Cardiac muscle cell (in vitro differentiated cells and primary cell): ENCODE measurements at places on chromosomes 11 and 22.

DNA sequence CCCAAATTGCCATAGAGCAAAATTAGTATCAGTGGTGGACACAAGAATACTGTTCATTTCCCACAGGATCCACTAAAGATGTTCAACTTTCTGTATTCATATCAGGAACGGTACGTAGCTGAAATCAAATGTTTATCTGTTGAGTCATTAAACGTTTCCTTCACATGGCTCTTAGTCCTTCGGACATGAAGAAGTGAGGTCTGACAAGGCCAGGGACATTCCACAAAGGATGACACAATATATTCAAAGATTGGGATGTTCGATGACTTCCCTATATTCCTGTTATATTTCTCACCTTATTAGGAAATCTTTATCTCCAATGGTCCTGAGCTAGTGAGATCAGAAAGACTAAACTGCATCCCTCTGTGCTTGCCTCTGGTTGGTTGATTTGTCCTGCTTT, 129.0 kb downstream of the ETS1 start:
- DNase-seq, result peak; percentile 60

- DNase-seq, result peak; percentile 44
Observed at GRCh38 chr11:46106530-46107407, 14.5 kb downstream of the PHF21A start.

GRCh38 chr11:45092901-45093760, 53.3 kb upstream of the PRDM11 start:
- DNase-seq, result peak; percentile 85

DNA sequence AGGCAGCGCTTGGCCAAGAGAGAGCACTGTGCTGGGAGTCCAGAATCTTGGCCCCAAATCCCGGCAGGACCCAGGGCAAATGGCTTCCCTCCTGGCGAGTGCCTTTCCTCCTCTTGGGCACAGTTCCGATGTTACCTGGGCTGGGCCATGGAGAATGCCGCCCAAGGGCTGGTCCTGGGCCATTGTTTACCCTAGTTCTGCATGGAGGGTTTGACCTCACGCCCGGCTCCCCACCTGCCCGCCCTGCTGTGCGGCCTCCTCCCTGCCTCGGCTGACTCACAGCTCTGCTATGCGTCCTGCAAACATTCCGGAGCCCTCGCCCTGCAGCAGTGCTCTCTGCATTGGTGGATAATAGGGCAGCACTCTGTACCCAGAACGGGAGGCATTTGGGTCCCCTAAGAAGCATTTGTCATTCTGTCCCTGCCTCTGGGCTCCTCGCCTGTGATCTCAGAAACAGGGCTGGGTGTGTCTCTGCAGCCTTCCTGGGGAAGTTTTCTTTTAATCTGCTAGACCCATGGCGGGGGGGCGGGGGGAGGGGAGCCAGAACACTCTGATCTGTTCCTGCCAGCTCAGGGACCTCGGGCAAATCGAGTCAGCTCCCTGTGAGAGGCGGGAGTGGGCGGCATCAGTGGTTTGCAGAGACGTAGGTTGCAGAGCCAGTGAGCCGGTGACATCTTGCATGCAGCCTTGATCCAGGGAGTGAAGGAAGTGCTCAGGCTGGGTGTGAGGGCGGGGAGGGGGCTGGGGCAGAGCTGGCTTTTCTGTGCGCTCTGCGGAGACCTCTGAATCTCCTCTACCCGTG, 32.9 kb upstream of the SMIM38 start:
- peak; percentile 62 for DNase-seq

DNA sequence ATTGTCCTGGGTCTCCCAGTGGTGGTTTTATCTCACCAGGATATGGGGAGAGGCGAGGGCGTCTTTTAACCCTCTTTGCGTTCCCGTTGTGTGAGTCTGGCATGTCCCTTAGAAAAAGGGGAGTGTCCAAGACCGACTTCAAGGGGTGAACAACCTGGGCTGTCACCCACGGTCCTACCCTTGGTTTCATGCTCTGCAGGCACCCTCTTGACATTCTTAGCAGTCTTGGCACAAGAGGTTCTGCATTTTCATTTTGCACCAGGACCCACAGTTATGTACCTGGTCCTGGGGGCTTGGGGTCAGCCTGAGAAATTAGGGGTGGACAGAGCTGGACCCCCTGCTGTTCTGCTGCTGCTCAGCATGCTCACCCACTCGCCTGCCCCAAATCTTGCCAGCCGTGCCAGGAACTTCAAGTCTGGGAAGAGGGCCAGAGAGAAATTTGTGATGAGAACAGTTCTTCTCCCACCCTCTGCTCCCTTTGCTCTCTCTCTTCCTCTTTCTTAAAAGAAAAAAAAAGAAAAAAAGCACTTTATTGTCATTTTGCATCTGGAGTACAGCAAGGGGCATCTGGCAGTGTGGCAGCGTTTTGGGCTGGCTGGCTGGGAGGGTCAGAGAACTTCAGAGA, 471.2 kb downstream of the MIAT start:
- peak; percentile 56 for DNase-seq

DNA sequence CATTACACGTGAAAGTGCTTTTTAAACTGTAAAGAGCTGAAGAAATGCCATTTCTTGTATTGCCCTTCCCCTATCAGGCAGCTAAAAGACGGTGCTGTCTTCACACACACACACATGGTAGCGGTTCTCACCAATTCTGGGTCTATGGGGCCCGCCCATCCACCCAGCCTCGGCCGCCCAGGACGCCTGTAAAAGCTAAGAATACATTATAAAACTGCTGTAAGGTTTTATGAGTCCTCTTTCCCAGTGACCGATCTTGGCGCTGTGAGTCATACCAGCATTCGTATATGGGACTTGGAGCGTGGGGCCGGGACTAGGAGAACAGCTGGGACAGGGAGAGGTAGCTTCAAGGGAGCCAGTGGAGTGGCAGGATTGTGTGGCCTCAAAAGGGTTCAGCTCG, 149.7 kb upstream of the CADM1 start:
- DNase-seq, result no peak

- peak; percentile 29 for DNase-seq
Observed at GRCh38 chr22:26722159-26722558, 64.8 kb downstream of the MIAT start.

GRCh38 chr11:75589933-75590332, 27.9 kb downstream of the SERPINH1 start:
- DNase-seq, result peak; percentile 65

DNA sequence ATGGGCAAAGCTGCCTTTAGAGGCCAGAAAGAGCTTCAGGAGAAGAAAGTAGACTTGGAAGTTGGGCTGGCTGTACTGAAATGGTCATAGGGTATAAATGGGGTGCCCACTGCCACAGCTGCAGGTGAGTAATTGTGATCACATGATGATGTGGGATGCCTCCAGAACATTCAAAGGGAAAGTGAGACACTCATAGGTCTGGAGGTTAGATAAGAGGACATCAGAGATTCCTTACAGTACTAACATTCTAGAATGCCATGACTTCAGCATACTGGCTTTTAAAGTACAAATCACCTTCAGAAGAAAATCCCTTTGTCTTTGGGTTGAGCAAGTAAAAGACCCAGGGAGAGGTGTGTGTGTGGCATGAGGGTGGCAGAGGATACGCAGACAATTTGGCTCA, 419.2 kb downstream of the TENM4 start:
- no peak for DNase-seq

- peak; percentile 59 for DNase-seq
Observed at GRCh38 chr11:77558380-77558779, 31.4 kb upstream of the AQP11 start.

DNA sequence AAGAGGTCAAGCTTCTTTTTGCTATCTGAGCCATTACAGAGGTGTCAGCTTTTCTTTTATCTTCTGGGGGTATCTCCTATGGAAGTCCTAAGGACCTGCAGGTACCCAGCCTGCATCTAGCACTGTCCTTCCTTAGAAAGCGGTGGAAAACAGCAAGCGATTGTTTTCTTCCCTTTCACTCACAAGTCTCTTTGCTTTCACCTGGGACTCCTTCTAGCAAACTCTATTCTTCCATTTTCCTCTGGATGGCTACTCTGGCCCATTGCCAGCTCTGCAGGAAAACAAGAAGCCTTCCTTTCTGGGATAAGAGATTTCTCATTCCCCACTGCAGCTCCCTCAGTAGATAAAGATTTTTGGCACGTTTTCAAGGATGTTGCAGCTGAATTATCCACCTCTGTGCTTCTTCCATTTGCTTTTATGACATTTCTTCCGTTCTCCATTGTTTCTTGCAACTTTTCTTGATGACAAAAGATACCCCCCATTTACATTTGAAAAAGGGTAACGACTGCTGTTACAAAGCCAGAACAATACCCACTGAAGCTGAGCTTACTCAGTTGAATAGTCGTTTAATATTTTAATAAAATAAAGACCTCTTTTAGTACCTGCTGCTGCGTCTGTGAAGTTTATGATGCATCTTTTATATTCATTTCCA, 40.2 kb upstream of the BDNF start:
- DNase-seq, result no peak
